Pancreas (tissue), 10 donors: ENCODE measurements at places on chromosomes 2 and 18. TPM values are rescaled to one million over a fixed set of nuclear protein-coding genes. Genes with fewer than 3 reads are reported as not detected.

Gene EVX2
- not detected for total RNA-seq

Gene SCYGR8
- total RNA-seq, result not detected

Gene HOXD13
- not detected for total RNA-seq

Gene CFAP53
- 0.28 TPM for total RNA-seq

Gene SLC19A3
- 1.0 TPM for total RNA-seq

Gene TUBA4A
- total RNA-seq, result 13.7 TPM

Gene SLC11A1
- 16.2 TPM for total RNA-seq

Gene DSG1
- not detected for total RNA-seq

Gene KATNAL2
- total RNA-seq, result 1.3 TPM

Gene AGXT
- not detected for total RNA-seq

Gene HMSD
- not detected for total RNA-seq

Gene DNAH7
- total RNA-seq, result 3.9 TPM

Gene FAM237A
- not detected for total RNA-seq

Gene MYO5B
- 11.4 TPM for total RNA-seq

Gene IGFBP2
- 168 TPM for total RNA-seq

Gene PRSS56
- total RNA-seq, result not detected

Gene ASAP2
- total RNA-seq, result 7.4 TPM

Gene HOXD3
- 0.38 TPM for total RNA-seq

Gene TLX2
- total RNA-seq, result not detected

Gene STPG4
- not detected for total RNA-seq

Gene TBC1D8
- 25.7 TPM for total RNA-seq
